Skin of body (tissue), 3 donors: ENCODE measurements at places on chromosomes 2 and 18.

DNA sequence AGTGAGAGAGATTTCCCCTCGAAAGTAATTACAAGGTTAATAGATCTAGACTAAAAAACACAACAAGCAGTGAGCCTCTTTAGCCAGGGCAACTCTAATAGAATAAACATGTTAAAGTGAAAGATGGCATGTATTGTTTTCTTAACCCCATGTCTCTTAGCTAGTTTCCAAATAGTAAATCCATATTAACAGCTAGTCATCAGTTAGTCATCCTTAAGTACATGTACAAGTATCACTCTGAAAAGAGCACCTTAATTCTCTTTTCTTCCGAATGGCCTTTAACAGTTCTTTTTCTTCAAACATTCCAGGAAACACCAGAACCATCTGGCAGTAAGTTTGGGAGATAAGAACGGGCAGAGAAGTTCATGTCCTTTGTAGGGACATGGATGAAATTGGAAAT lies 1480.0 kb downstream of the LRP1B start:
- DNase-seq = no peak

DNA sequence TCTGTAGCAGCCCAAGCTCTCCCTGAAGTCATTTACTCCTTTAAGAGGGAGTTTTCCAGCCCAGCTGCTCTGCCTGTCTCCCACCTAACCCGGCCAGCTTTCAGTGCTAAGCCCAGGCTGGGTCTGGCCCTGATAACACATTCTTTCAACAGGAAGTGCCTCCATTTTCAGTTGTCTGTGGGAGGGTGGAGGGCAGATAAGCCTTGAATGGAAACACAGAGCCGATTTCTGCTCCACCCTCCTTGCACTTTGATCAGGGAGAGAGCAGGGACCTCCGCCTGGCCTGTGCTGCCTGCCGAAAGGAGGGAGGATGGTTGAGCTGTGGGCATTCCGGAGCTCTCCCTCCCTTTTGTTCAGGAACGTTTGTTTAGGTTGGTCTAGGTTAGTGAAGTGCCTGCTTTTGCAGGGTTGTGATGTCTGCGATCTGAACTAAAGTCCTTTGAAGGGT lies 24.8 kb downstream of the GATA6 start:
- DNase-seq = no peak

GRCh38 chr2:99851089-99851488 lies 291.3 kb downstream of the AFF3 start:
- no peak for DNase-seq

- no peak for DNase-seq
Observed at GRCh38 chr2:113240915-113241911, 37.5 kb downstream of the PAX8 start.

GRCh38 chr2:226758921-226759640 lies 40.5 kb downstream of the IRS1 start:
- DNase-seq = peak; percentile 8

DNA sequence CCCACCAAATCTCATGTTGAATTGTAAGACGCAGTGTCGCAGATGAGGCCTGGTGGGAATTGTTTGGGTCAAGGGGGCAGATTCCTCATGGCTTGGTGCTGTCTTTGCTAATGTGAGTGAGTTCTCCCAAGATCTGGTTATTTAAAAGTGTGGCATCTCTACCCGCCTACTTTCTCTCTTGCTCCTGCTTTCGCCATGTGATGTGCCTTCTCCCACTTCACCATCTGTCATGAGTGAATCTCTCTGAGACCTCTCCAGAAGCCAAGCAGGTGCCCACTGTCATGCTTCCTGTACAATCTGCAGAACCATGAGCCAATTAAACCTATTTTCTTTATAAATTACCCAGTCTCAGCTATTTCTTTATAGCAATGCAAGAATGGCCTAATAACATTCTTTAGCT lies 246.6 kb upstream of the CDH20 start:
- no peak for DNase-seq

- DNase-seq = peak; percentile 54
Observed at GRCh38 chr2:191167766-191168165, 17.0 kb upstream of the STAT4 start.

DNA sequence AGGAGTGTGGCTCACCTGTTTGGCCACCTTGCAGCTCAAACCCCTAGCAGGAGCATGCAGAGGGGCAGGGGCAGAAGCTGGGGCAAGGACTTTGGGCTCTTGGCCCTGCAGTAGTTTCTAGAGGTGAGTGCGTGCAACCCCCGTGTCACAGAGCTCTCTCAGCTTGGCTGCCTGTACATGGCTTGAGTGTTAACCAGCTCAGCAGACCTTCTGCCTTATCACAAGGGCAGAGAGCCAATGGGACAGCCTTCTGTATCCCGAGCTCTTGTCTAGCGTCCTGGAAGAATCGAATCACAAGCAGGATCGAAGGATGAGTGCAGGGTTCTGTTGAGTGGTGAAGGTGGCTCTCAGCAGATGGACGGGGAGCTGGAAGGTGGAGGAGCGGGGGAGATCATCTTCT lies 120.3 kb upstream of the TMEM18 start:
- no peak for DNase-seq

- DNase-seq = no peak
Observed at GRCh38 chr2:96685577-96686459, 43.3 kb downstream of the FER1L5 start.

DNA sequence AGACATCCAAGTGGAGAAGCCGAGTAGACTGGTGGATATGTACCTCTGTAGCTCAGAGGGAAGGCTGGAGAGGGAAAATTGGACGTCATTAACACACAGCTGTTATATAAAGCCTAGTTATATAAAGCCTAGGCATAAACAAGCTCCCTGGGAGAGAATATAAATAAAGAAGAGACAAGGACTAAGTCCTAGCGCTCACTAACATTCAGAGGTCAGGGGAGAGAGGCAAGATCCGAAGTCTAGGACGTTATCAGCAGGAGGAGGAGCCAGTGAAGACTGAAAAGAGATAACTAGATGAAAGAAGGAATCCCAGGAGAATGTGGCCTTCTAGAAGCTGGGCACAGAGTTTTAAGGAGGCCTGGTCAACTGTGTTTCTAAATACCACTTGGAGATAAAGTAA lies 55.3 kb downstream of the NOL10 start:
- no peak for DNase-seq

GRCh38 chr18:23877371-23877770 lies 137.2 kb upstream of the TTC39C start:
- DNase-seq = no peak

DNA sequence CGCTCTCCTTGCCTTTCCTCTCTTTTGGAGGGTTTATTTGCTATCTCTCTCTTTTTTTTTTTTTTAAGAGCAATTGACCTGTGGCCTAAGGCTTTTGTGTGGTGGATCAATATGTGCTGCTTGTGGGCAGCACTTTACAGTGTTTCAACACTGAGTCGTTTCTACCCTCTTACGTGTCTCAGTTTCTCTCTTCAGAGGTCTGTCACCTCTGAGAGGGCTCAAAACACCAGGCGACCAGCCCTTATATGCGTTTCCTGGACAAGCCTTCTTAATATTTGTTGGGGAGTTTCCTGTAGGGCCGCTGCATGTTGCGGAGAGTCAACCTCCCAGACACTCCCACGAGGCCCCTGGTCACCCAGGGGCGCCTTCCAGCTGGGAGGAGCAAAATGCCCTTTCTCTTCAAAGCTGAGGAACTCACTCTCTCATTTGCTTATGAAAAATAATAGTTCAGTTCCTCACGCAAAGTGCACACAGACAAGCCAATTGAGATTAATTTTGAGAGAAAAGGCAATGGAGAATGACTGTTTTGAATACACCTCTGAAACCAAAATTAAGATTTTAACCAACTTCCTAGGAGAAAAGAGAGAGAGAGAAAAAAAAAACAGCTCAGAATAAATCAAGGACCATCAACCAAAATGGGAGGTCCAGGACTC lies 96.3 kb upstream of the B3GNT2 start:
- DNase-seq = no peak

DNA sequence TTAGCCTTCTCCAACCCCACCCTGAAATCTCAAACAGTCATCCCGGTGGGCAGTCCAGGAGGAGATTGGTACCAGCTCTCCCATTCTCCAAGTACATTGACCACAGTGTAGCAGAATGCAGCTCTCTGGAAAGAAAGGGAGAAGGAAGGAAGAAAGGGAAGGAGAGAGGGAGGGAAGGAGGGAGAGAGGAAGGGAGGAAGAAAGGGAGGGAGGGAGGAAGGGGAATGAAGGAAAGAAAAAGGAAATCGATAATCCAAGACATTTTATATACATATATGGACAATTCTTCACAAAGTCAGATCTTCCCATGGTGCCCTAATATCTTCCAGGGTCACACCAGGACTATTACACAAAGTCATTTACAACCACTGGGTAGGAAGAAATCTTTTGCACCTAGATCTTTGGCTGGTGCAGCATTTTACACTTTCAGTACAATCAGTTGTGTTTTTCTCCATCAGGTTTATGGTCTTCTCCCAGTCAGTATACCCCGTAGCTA lies 58.8 kb downstream of the ARHGEF33 start:
- DNase-seq = no peak

DNA sequence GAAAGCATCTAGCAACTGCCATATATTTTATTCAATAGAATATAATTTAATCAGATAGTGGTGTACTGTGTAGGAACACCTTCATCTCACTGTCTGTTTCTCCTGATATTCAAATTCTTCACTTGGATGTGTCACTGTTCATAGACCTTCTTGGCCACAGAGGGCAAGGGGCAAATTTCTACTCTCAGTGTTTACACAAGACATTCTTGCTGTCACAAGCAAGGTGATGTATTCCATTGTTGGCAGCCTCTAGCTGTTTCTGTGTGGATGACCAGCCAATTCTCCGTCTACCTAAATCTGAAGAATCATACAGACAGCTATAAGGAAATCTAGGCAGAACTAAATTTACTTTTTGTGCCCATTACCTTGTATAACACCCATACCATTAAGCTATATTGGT lies 948.3 kb downstream of the CNTNAP5 start:
- no peak for DNase-seq

GRCh38 chr18:78459668-78460067 lies 520.0 kb upstream of the SALL3 start:
- no peak for DNase-seq

DNA sequence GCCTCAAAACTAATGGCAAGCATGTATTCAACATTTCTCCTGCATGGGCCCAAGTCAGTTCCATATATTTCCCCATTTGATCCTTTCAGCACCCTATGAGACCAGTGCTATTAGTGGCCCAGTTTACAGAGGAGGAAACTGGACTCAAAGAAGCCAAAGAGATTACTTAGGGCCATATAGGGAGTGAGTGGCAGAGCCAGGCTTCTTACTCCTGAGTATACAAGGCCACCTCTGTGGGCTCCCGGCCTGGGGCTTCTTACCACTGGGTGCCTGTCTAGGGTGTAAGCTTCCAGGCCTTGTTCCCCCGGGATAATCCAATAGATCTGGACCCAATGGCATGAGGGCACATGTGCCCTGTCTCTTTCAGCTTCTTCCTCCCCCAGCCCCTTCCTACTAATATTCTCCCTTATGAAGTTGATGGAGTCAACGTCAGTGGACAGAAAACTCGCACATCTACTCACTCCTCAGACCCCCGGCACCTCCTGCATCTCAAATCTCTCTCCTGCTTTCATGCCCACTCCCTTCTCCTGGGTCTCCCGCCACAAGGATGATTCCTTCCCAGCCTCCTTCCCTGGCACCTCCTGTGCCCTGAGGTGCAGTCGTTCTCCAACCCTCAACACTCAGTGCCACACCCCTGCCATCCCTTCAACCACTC lies 222.6 kb downstream of the ANAPC1 start:
- no peak for DNase-seq

DNA sequence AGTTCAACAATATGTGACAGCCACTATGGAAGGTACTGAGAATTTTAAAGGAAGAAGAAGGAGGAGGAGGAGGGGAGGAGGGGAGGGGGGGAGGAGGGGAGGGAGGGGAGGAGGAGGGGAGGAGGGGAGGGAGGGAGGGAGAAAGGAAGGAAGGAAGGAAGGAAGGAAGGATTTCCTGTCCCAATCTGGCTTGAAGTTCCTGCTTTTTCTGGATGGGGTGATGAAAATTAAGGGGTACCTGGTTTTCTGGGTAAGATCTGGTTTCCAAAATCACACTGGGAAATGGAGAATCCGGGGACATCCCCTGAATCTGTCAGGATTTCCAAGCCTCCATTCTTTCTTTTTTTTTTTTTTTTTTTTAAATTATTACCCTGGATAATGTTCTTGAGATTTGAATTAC lies 271.8 kb downstream of the MTX2 start:
- DNase-seq = no peak

DNA sequence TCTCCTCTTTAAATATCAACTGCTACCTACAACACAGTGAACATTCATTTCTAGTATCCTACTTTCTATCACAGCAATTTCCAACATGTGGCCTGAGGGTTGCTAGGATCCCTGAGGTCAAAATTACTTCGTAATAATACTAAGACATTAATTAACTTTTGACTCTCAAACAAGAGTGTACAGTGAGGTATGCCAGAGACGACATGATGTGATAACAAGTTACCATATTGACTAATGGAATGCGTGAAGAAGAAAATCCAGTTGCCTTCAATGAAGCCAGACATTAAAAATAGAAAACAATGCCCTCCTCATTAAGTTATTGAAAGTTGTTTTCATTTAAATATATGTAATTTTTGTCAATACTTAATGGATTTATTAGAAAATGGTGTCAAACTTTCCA lies 13.1 kb downstream of the ORC2 start:
- DNase-seq = no peak

DNA sequence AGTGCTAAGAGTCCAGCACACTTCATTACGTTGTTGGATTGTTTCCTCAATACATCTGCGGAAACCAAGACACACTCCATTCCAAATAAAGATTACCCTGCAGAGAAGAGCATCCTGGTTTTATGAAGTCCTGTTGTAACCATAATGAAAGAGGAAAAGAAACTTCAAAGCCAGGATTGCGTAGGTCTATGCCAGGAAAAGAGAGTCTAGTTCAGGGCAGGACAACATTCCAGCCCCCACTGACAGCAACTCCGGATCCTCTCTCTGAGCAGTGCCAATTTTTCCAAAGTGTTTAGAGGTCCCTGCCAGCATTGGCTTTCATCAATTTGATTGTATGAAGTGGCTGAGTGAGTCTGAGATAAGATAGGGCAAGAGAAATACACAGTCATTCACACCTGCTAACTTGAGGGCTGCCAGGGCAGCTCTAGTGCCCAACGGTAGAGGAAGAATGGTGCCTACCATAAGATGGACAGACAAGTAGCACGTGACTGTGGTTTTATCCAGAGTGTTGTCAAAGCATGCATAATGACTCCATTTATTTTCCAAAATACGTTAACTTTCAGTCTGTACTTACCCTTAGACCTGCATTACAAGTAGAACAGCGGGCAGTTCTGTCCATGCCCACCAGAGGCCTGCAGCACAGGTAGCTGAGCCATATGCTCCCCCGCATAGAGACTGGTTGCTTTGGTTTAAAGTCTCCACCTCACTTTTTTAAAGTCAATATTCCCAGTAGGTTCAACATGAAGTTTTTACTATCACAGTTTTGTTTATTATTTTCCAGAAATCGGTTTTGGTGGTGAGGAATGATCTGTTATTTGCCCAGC lies 23.7 kb downstream of the PIEZO2 start:
- DNase-seq = no peak

GRCh38 chr2:159410276-159410675 lies 123.8 kb upstream of the WDSUB1 start:
- DNase-seq = no peak

- no peak for DNase-seq
Observed at GRCh38 chr2:24840962-24841945, 48.0 kb downstream of the CENPO start.

GRCh38 chr18:13433125-13433524 lies 214.6 kb downstream of the LDLRAD4 start:
- no peak for DNase-seq
